ENCODE measurements at places on chromosomes 4 and X.

DNA sequence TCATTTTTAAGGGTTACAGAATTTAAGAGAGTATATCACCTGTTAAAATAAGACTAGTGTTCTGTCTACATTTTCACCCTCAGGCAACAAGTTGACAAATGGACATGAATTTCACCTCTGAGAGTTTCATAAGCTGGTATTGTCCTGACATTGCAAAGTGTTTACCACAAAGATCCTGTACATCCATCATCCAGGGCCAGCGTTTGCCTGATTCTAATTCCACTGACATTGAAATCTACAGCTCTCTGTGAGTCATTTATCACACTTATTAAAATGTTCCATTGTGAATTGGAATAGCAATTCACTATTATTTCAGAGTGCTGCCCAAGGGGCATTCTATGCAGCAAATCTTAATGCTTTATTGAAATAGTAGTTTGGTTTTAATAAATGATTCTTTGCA is 1499.4 kb upstream of the PCDH7 start:
- DNase-seq: no peak

GRCh38 chrX:8848441-8848840 is 47.3 kb upstream of the FAM9A start:
- DNase-seq: no peak

DNA sequence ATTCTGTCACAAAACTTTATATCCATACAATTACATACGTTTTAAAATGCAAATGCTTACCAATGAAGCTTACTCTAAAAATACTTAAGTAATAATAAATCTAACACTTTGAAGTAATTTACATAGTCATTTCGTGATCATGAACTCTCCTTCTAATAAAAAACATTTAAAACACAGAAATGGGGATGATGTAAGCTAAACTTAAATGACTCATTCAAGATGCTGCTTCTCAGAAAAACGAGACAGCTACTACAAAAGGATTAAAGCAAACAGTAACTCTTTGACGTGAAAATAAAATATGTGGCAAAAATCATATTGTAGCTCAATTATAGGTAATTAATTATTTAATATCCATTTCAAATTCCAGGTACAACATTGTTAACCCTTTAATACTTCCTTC is 148.7 kb downstream of the FGF16 start:
- DNase-seq: no peak

- DNase-seq: no peak
These were observed 1196.4 kb upstream of the TENM3 start for GRCh38 chr4:181046809-181047208.

GRCh38 chr4:19999276-19999675 is 252.4 kb upstream of the SLIT2 start:
- no peak for DNase-seq

DNA sequence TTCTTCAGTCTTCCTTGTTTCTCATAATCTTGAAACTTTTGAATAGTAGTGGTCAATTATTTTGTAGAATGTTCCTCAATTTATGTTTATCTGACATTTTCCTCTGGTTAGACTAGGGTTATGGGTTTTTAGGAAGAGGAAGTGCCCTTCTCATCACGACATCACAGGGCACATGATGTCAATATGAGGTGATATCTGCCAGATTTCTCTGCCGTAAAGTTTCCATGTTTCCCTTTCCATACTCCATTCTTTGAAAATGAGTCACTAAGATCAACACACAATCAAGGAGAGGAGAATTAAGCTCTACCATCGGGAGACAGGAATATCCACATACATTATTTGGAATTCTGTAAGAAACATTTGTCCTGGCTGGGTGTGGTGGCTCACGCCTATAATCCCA is 28.4 kb downstream of the RP2 start:
- no peak for DNase-seq

- DNase-seq: no peak
These were observed 68.7 kb upstream of the PRDX4 start for GRCh38 chrX:23598575-23598974.

- DNase-seq: no peak
These were observed 236 bp downstream of the PCDH10 start for GRCh38 chr4:133149364-133149695.

- no peak for DNase-seq
These were observed 243.0 kb upstream of the FSTL5 start for GRCh38 chr4:162406637-162407365.

- DNase-seq: no peak
These were observed 1409.9 kb upstream of the PCDH7 start for GRCh38 chr4:29310252-29310651.

DNA sequence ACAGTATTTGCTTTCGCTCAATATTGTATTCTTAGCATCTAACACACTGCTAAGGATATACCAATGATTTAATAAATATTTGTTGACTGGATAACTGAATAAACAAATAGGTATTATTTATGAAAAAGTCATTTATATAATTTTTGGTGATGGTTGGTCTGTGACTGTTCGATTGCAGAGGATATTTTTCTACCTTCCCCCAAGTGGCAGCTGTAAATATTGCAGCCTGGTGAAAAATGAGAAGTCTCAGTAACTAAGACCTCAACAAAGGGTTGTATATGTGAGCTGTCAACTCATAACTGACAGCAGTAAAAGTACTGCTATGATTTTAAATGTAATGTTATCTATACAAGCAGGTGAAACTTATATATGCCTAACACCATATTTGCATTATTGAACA is 36.0 kb downstream of the HTR2C start:
- no peak for DNase-seq

DNA sequence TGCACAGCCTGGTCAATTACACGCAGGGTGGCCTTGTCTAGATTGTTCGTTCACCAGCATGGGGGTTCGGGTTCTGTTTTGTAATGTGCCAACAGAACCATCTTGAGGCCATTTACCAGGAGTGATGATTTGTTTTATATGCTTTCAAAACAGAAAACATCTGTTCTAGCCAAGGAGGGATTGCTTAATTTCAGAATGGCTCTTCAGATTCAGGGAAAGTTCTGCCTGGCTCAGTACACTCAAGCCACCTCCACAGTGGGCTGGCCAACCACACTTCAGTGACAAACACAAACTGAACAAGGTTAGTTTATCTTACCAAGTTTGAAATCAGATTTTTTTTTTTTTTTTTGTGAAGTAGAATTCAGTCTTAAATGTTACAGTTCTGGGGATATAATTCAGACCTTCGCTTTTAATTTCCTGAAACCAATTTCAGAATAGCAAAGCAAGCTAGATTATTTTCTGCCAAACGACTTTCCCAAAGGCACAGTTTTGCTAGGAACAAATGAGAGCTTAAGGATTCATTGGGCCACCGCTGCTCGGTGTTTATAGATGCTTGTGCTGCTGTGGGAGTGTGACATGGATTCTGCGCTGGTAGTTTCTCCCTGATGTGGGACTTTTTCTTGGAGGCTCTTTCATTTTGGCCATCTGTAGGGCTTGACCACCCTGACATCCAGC is 23.4 kb downstream of the SMS start:
- DNase-seq: no peak

DNA sequence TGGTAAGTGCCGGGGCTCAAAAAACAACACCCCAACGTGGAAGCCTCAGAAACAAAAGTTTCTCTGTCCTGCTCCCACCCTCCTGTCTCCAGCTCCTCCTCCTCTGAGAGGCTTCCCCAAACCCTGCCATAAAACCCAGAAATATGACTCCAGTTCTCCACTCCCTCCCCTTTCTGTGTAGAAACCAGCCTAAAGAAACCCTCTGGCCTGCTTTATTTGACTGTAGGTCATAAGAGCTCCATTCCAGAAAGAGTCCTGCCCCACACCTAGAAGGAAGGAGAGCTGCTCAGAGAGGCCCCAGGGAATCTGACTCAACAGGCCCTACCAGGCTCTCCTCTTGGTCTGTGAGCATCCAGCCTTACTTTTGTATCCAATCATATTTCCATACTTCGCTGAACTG is 872 bp upstream of the S100P start:
- no peak for DNase-seq

DNA sequence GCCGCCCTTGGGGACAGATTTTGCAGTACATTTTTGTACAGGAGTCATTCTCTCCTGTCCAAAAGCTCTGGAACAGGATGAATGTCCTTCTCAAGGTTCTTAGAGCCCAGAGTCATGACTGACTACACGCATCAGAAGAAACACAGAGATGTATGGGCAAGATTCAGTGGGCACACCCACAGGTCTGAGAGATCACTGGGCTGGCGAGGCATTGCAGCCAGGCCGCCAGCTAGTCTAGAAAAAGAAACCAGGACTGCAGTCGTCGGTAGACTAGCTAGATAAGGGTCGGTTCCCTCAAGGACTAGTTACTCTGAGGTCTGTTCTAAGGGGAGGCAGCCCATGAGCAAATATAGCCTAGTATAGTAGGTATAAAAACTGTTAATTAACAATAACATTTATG is 19.8 kb downstream of the GBA3 start:
- DNase-seq: no peak

DNA sequence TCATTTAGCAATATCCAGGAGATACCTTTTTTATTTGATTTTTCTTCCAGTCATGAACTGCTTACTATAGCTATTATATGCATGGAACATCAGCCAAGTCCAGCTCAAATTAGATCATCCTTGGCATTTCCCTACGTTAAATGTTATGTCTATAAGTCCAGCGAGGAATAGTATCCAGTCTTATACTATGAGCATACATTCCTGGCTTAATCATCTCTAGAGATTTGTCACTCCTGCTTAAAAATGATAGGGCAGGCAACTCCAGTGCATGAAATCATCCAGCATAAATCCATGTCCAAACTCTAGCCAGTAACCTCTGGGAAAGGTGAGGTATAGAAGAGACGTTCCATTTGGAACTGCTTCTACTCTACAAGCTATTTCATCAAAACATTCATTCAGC is 126.7 kb upstream of the VCX2 start:
- DNase-seq: no peak

DNA sequence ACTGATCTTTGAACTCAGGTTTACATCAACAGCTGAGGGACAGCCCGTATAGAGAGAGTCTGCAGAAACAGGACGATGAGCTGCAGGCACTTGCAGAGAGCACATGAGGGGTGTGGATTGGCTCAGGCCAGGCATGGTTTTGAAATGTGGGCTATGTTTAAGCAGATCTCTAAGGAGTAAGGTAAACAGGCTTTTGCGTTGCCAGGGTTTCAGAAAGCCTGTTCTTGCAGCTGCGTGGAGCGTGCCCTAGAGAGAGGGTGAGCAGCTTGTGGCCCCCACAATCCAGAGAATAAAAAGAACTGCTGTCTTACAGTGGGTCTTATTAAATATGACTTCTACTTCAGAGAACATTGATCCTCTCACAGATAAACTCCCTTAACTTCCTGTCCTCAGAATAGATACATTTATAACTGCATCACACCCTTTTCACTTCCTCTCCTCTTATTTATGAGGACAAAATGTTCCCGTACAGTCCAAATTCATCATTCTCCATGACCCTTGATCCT is 64.1 kb downstream of the TMA16 start:
- DNase-seq: no peak

GRCh38 chrX:95058815-95059214 is 1384.8 kb downstream of the FAM133A start:
- no peak for DNase-seq

DNA sequence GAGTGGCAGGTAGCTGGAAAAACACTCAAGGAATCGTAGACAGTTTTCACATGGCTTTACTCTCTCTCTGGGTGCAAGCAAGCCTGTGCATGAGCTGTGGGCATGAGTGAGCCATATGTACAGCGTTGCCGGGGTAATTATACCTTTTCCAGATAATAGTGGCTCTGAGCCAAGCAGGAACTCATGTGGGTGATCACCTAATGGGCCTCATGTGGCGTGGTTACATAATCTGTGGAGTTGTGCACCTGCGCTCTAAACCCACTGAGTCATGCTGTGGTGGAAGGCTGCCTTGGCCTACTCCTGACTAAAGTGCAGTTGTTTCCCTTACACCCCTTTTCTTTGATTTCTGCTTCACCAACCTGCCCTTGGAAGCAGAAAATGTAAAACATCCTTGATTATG is 1564.5 kb upstream of the PCDH10 start:
- no peak for DNase-seq

DNA sequence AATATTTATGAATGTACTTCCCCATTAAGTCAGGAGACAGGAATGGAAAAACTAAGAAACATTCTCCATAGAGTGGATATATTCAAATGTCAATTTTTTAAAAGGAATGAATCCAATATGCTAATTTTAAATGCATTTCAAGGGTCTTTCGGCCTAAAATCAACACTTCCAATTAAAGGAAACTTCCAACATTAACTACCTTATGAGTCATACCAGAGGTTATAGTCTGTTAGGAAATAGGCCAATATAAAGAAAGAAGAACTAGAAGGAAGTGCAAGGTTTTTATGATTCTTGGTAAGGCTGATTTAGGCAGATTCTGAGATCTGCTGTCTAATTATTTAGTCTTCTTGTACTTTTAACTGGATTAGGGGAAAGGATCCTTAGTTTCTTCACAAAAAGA is 260.1 kb upstream of the EDNRA start:
- DNase-seq: no peak

- no peak for DNase-seq
These were observed 69.2 kb downstream of the SORBS2 start for GRCh38 chr4:185742766-185743165.

DNA sequence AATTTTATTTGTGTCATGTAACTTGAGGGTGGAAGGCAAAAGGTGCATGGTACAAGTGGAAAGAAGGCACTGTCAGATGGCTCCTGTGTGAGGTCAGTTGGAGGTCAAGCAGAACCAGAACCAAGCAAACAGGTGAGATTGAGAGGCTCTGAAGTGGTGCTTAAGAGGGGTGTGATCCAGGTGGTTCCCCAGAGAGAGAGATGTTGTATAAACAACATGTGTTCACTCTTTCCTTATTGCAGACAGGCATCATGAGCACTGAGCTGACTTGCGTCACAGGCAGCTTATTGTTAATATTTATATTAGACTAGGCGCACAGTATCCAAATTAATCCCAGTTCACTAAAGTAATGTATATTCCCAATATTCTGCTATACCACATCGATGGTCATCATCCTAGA is 56.8 kb downstream of the CXCL13 start:
- no peak for DNase-seq

DNA sequence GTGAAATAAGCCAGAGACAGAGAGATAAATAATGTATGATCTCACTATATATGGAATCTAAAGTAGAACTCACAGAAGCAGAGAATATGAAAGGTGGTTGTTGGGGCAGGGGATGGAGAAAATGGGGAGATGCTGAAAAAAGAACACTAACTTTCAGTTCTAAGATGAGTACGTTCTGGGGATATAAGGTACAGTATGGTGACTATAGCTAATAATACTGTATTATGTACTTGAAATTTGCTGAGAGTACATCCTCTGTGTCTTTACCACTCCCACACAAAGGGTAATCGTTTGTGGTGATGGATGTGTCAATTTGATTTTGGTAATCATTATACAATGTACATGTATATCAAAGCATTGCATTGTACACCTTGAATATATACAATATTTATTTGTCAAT is 6.6 kb downstream of the FBXL5 start:
- DNase-seq: no peak

GRCh38 chrX:23788946-23789345 is 6.0 kb downstream of the SAT1 start:
- no peak for DNase-seq

Data from GM12864 (cell line).